ENCODE measurements at places on chromosomes 12 and 14. TPM values are rescaled to one million over a fixed set of nuclear protein-coding genes. Genes with fewer than 3 reads are reported as not detected.

DNA sequence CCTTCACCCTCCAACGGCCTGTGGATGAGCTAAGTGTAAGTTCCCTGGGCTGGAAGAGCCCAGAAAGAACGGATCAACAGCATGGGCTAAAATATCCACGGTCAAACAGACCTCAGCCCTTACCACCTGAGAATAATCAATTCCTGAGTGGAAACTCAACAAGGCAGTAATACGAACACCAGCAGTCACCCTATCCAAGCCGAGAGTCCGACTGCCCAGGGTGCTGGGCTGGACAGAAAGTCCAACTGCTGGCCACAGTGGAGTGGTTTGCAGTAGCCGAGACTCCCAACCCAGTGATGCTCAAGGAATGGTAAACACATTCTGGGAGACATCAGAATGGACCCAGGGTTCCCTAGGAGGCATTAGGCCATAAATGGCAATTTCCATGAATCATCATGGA, 36.8 kb downstream of the ANO2 start:
- no peak for DNase-seq

DNA sequence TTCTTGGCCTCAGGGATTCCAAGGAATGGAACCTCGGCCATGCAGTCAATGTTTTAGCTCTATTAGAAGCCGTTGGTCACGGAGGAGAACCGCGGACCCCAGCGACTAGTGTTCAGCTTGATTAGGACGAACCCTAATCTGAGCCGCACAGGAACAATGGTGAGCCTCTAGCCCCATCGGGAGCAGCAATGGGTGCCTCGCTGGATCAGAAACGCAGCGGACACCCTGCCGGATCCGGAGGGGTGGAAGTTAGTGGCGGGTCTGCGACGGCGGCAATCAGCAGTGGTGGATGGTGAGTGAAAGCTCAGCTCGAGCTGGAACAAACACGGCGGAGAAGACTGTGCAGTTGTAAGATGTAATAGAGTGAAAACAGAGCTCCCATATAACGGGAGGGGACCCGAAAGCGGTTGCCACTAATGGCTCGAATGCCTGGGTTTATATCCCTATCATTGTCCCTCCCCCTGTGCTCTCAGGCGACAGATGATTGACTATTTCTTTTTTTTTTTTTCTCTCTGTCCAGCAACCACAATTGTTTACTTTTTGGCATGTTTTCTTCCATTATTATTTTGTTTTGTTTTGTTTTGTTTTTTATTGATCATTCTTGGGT, 127.7 kb downstream of the ZNF664 start:
- DNase-seq = no peak

DNA sequence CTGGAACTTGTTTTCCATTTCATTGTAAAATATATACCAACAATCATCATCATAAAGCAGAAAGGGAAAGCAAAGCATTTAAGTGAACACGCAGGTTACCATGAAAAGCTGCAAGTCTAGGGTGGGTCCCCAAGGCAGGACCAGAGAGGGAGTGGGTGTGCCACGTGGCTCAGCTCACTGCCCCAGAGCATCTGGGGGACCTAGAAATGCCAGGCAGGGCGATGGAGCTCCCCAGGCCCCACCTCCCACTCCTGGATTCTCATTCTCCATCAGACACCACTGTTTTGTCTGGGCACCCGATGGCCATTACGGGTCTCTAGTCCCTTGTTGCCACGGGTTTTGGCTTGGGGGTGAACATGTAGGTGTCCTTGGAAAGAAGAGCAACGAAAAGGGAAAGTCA, 34.7 kb downstream of the BCL11B start:
- no peak for DNase-seq

GRCh38 chr14:100902295-100903133, 1.0 kb downstream of the RTL1 start:
- no peak for DNase-seq

Gene SERPINA12
- total RNA-seq = not detected
